ENCODE measurements at places on chromosomes 6 and 20.

- DNase-seq: no peak
Observed at GRCh38 chr6:78831492-78831891, 35.9 kb upstream of the IRAK1BP1 start.

DNA sequence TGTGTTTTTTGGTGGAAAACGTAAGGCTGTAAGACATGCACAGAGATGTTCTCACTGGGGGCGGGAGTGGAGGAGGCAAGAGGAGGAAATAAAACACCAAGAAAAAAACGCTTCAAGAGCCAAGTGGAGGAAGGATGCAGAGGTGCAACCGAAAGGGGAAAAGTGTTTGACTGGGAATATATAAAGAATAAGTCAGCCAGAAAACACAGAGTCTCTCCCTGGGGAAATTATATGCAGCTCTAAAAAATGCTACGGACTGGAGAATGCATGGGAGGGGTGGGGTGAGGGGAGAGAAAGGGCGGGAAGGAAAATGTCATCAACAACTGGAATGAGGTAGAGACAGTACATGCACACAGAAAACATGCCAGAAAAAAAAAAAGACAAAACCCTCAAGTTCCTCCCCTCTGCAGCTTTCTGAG is 133.5 kb downstream of the SCML4 start:
- no peak for DNase-seq

DNA sequence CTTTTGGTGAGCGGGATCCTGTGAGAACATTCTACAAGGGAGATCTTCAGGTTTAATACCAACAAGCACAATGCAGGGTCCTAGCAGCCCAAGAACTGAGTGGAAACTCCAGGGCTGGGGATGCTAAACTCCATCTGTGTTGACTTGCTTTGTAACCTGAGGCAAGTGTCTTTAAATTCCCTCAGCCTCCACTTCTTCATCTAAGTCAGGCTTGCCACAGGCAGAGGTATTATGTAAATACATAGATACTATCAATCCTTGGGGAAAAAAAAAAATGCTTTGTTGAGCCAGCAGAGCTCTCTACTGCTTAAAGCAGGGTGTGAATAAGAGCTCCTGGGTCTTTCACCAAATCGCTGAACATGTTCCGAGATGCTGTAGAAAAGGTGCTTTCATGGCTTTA is 114.2 kb upstream of the PHACTR1 start:
- DNase-seq: no peak

- DNase-seq: no peak
Observed at GRCh38 chr20:6311841-6312655, 189.2 kb upstream of the FERMT1 start.

DNA sequence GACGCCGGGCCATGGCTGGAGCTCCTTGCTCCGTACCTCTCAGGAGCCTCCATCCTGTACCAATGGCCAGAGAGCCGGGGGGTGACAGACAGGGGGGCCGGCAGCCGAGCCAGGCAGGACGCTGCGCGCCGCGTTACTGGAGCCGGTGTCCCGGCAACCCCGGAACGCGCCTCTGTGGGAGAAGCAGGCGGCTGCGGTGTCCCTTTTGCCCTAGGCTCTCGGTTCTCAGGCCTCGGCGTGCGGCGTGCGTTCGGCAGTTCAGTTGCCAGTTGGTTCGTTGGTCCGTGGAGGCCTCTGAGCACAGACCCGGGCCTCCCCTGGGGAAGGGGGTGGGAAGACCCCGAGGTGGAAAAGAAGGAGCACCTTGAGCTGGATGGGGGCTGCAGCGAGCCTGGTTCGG is at the start of gene SPATS1:
Gene SPATS1 (plus strand): TSS at position 162 of the 400 bp plus-strand sequence. CDS start 446 bp downstream, outside the sequence.
- no peak for DNase-seq

GRCh38 chr6:14549304-14549770 is 431.8 kb downstream of the CD83 start:
- DNase-seq: no peak

- no peak for DNase-seq
Observed at GRCh38 chr6:42509765-42510164, 54.1 kb upstream of the UBR2 start.

- no peak for DNase-seq
Observed at GRCh38 chr6:41768545-41769308, 11.0 kb downstream of the FRS3 start.

DNA sequence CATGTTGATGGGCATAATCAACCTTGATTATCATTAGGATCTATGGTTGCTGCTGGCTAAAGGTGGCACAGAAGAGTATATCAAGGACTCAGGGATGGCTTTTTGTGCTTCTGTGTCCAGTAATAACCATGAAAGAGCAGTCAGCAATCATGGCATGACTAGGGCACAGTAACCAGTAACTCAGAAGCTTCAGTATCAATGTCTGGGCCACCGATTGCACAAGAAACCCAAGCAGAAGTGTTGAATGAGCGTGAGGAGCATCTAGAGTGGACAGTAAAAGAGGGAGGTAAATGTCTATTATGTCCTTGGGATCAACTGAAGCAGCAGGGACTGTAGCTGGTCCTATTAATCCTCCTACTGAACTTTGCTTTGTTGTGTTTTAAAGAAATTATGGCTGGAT is 81.5 kb upstream of the F13A1 start:
- no peak for DNase-seq

DNA sequence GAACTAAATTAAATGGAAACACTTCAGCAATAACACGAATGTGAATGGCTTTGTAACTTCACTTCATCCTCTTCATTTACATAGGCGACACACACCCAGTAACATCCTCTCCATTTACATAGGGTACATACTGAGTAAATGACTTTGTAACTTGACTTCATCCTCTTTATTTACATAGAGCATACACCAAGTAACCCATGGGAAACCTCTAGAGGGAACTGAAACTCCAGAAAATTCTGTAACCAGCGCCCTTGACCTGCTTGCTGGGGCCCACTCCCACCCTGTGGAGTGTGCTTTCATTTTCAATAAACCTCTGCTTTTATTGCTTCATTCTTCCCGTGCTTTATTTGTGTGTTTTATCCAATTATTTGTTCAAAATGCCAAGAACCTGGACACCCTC is 81.6 kb upstream of the OPRM1 start:
- DNase-seq: no peak

- no peak for DNase-seq
Observed at GRCh38 chr6:69022993-69023392, 387.9 kb downstream of the ADGRB3 start.

GRCh38 chr20:54477191-54477955 is 2.0 kb downstream of the DOK5 start:
- DNase-seq: no peak

GRCh38 chr6:109472132-109472995 is 10.7 kb downstream of the ZBTB24 start:
- DNase-seq: no peak

DNA sequence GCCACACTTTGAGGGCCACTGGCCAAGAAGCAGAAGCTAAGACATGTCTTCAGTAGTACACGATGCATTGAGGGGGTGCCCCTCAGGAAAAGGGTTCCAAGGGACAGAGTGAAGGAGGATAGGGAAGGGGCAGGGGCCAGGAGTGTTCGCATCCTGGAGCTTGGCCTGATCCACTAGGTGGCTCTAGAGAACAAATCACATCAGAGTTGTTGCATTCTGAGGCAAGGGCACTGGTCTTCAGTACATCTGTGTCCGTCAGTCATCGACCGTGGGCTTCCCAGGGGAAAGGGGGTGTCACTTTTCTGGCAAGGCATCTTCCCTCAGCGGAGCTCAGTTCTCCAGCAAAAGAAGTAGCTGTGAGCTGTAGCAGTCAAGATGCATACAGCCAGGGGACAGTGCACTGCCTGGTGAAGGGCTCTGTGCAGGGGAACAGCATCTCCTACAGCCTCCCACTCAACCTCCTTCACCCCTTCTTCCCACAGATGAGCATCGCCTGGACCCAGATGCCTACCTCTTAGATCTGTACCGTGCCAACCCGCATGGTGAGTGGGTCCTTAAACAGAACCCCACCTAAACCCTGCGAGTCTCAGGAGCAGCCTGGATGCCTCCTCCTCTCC is 47.8 kb downstream of the ARHGAP40 start:
- DNase-seq: no peak

GRCh38 chr20:9068233-9068801 is 570 bp upstream of the PLCB4 start:
- DNase-seq: no peak

- DNase-seq: no peak
Observed at GRCh38 chr6:17001188-17001587, 100.7 kb upstream of the STMND1 start.

DNA sequence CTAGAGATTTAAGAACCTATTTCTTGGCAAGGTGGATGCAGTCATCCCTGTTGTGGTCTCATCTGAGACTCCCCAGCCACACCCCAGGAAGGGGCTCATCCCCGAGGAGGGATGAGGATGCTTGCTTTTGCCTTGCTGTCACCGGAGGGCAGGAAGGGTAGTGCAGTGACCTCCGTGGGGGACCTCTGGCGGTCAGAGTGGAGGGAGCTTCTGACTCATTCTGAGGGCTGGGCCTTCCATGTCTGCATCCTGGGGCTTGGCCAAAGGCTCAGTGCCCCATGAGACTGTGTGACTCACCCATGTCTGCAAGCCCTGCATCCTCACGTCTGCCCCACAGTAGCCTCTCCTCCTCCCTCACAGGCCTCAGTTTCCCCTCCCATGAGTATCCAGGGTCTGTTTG is 38.7 kb downstream of the UQCC2 start:
- DNase-seq: no peak

GRCh38 chr20:21704408-21705385 is 767 bp upstream of the PAX1 start:
- no peak for DNase-seq

DNA sequence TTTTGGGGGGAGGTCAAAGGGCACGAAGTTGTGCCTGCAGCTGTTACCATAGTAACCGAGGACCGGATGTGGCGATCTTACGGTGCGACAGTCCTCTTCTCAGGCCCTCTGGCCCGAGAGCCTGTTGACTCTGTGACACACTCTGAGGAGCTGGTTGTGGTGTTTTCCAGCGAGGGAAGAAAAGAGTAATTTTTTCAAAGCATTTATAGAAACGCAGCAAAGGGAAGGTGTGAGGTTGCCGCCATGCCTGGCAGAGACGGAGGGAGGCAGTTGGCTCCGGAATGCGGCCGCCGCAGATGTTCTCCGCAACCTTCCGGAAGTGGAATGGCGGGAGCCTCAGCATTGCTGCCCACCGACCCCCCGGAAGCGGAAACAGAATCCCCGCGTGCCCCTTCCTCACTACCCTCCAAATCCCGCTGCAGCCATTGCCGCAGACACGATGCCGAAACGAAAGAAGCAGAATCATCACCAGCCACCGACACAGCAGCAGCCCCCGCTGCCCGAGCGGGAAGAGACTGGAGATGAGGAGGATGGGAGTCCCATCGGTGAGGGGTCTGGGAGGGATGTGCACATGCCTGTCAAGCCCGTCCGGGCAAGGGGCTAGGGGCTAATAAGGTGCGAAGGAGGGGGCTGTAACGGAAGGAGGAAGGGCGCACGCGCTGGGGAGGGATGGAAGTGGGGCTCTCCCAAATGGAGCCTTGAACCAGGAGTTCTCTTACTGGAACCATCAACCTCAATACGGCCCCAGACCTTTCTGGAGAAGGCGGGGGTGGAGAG is at the start of gene PRR3:
Gene PRR3 (plus strand): TSS at position 390 of the 777 bp plus-strand sequence. CDS start 50 bp downstream, at position 440.
- DNase-seq: peak; percentile 85

- DNase-seq: no peak
Observed at GRCh38 chr20:63697868-63698545, 1.6 kb downstream of the TNFRSF6B start.

- DNase-seq: no peak
Observed at GRCh38 chr6:37441651-37442050, 8.6 kb downstream of the CMTR1 start.

- DNase-seq: no peak
Observed at GRCh38 chr6:11155589-11155988, 44.1 kb upstream of the ERVFRD-1 start.

- DNase-seq: no peak
Observed at GRCh38 chr20:23754731-23755130, 4.0 kb upstream of the CST1 start.

DNA sequence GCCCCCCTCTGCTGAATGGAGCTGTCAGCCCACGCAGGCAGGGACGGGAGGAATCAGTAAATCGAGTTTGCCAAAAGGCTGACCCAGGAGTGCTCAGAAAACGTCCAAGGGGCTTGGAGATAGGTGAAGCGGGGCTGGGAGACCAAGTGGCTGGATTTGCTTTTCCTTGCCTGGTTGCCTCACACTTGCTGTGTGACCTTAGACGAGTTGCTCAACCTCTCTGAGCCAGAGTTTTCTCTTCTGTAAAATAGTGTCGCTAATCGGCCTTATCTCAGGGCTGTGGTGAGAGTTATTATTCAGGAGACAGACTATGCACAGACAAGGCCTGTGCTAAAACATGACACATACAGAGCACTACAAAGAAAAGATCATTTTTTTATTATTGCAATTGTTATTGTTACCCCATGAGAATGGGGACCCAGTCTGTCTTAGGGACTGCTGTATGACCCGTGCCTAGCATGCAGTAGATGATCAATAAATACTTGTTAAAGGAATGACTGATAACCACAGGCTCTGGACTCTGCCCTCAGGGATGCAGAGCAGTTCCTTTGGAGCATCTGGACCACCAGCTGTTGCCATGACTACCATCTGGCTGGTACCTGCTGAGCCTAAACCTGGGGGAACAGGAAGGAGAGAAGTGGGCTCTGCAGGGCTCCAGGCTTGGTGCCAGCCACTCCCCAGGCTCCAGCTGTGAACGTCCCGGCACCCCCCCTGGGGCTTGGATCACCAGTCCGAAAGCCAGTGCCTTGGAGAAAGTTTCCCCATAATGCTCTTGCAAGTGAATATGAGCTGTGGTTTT is 901 bp downstream of the KCNK15 start:
- no peak for DNase-seq

DNA sequence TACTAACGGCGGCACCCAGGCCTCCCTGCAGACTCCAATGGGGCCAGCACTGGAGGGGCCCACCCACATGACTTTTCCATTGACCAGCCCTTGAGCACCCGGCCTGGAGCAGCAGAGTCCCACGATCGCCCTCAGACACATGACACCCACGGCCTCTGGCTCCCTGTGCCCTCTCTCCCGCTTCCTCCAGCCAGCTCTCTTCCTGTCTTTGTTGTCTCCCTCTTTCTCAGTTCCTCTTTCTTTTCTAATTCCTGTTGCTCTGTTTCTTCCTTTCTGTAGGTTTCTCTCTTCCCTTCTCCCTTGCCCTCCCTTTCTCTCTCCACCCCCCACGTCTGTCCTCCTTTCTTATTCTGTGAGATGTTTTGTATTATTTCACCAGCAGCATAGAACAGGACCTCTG is 26.1 kb upstream of the FANCE start:
- DNase-seq: no peak
